ENCODE measurements at places on chromosomes 2 and 18.
A peak's percentile ranks its signal among the peaks of the same experiment; 100 is the strongest.

- no peak for DNase-seq
Observed at GRCh38 chr2:181354626-181355025, 102.6 kb upstream of the ITGA4 start.

DNA sequence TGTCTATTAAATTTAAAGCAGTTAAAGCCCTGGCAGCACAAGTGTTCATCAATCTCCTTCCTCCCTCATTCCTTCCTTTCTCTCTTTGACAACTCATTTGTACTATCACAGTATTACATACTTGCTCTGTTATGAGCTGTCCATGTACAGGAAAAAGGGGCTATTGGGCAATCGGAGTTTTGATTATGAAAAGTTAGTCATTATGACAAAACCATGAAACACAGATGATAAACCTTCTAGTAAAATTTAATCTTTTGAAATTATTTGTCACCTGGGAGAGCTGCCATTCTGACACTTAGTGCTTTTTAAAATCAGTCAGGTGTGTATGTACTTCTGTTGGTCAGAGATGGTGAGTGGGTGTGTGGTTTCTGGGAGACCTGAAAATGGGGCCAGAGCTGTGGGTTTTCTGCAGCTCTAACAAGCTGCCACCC lies 39.4 kb downstream of the MAP4K4 start:
- DNase-seq, result no peak

DNA sequence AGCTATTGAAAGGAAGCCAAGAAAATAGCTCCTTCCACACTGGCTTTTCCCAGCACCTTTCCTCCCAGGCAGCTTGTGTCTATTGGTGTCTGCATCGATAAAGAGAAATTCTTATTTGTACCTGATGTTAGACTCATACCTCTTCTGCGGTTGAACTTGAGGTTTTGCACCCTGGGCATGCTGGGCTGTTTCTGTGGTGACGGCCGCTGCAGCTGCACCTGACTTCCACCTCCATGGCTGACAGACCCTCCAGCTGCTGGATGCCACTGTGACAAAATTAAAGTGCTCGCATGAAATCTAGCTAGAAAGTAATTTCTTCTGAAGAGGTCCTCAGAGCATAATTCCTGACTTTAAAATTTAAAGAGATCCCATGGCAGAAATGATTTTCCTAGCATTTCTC lies 6.6 kb downstream of the FECH start:
- no peak for DNase-seq

DNA sequence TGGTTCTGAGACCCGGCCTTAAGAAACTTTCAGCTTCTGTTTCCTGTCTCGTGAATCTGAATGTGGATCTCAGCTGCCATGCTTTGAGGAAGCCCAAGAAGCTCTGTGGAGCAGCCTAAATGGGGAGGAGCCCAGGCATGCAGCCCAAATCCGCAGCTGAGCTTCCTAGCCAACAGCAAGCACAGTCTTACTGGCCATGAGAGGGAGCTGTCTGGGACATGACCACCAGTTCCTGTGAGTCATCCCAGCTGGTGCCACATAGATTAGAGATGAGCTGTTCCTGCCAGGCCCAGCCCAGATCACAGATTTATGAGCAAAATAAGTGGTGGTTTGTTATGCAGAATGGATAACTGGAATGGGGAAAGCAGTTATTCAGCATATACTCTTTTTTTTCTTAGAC lies 224.4 kb upstream of the APCDD1 start:
- no peak for DNase-seq

GRCh38 chr2:40480596-40480995 lies 28.7 kb upstream of the SLC8A1 start:
- no peak for DNase-seq

GRCh38 chr2:96330407-96330806 lies 5.2 kb upstream of the NCAPH start:
- DNase-seq, result no peak

- no peak for DNase-seq
Observed at GRCh38 chr2:149860276-149860921, 272.8 kb upstream of the MMADHC start.

- no peak for DNase-seq
Observed at GRCh38 chr2:217838409-217838831, 164.4 kb downstream of the TNS1 start.

- no peak for DNase-seq
Observed at GRCh38 chr2:16625759-16626158, 39.9 kb downstream of the CYRIA start.

GRCh38 chr2:40433736-40434135 lies 18.2 kb downstream of the SLC8A1 start:
- DNase-seq, result no peak

- DNase-seq, result peak; percentile 59
Observed at GRCh38 chr18:80147418-80148325, 38.6 kb downstream of the ADNP2 start.

GRCh38 chr2:100256416-100256815 lies 65.9 kb downstream of the LONRF2 start:
- DNase-seq, result no peak

GRCh38 chr2:202821206-202822160 lies 50.1 kb downstream of the ICA1L start:
- no peak for DNase-seq

- DNase-seq, result no peak
Observed at GRCh38 chr2:156784020-156784701, 348.0 kb downstream of the GPD2 start.

GRCh38 chr2:73291461-73292315 lies 1.7 kb downstream of the EGR4 start:
- no peak for DNase-seq

GRCh38 chr18:46009125-46009840 lies 42.2 kb upstream of the EPG5 start:
- no peak for DNase-seq

DNA sequence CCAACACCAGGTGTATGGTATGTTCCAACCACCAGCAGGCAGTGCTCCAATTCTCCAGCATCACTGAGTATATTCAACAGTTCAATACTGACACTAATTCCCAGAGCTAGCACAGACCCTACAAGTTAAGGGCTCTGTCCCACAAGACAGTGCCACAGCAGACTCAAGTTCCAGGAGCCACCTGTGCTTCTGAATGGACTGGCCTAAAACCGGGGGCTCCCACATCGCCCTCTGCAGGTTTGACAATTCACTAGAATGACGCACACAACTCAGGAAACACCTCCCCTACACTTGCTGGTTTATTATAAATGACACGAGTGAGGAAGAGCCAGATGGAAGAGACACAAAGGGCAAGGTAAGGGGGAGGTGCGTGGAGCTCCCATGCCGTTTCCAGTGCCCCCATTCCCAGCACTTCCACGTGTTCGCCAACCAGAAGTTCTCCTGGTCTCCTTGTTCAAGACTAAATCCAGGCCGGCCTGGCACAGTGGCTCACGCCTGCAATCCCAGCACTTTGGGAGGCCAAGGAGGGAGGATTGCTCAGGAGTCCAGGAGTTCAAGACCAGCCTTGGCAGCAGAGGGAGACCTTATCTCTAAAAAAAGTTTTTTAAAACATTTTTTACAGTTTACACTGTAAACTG lies 12.2 kb upstream of the ATP6V1B1 start:
- DNase-seq, result no peak

DNA sequence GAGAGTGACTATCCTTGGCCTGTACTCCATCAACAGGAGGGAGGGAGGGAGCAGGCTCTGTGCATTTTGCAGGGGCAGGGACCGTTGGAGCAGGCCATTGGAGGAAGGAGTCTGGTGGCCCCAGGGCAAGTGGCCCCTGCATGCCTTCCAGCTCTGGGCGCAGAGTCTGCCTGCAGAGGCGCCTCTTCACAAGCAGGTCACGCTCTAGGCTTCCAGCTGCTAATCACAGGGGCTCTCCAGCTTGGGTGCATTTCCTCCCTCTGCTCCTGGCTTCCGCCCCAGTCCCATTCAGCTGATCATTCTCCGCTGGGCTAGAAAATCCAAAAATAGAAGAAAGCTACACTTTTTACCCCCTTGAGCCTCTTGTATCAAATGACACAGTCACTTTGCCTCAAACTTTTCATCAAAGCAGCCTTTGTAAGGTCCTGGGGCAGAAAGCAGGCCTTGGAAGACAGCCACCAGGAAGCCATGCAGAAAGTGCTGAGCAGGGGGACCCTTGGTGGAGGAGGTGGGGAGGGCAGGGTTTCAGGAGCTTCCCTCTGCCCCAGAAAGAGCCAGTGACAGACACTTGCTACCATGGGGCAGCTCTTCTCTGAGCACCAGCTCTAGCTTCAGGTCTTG lies 11.3 kb downstream of the TMEM247 start:
- DNase-seq, result no peak

DNA sequence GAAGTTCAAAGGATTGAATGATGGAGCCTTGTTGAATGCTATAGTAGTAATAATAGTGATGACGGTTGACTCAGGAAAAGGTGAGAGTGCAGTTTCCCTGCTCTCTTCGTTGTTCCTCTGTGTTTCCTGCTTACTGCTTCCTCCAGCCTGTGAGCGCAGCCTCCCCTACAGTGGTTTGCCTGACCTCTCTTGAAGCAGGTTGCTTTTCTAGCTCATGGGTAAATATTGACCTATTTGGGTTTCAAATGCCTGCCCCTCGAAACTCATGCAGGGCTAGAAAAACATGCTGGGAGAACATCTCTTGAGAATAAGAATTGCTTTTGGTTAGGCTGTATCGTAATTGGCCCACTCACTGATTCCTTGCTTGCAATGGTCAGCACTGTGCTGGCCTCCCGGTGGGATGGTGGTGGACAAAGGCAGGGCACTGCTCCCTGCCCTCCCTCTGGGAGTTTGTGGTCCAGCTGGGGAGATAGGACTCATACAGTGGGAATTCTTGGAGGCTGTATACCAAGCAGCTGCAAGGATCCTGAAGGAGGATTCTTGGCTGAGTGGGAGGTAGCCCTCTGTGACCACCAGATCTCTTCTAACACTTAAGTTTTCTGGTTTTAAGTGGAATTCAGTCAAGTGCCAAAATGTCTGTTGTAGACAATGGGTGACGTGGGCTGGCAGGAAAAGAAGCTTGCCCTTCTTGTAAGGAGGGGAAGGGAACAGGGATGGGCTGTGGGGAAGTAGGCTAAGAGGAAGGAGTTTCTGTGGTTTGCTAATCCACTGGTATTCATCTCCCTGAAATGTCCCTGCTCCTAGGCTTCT lies 5.4 kb upstream of the RNF181 start:
- no peak for DNase-seq

DNA sequence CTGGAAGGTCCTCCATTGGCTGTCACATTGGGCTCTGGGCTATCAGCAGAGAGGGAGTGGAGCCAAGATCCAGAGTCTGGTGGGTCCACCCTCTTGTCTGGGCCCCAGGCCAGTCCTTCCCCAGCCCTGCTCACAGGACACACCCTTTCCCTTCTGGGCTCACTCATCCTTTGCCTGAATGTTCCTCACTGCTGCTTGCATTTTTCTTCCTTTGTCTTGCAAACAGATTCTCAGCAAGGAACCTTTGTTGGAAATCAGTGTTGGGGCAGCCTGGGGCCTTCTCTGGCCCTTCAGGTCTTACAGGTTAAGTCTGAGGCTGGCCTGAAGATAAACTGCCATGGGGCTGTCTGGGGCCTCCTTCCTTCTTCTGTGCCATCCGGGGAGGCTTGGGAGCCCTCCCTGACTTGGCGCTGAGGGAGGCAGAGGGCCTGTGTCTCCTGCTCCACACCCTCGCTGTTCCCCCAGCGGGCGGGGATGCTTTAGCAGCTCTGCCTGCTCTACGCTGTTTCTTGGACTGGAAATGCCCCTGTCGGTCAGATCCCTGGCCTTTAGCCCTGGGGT lies 11.5 kb upstream of the CELF4 start:
- no peak for DNase-seq

- no peak for DNase-seq
Observed at GRCh38 chr2:74131901-74132300, 15.8 kb downstream of the BOLA3 start.

- no peak for DNase-seq
Observed at GRCh38 chr2:107635883-107636282, 190.8 kb upstream of the RGPD4 start.

GRCh38 chr2:69242651-69243051 lies 144.4 kb downstream of the GFPT1 start:
- DNase-seq, result no peak

GRCh38 chr18:9017167-9017904 lies 85.2 kb upstream of the NDUFV2 start:
- peak; percentile 42 for DNase-seq

GRCh38 chr2:47091118-47091517 lies 64.0 kb downstream of the STPG4 start:
- DNase-seq, result no peak

- DNase-seq, result no peak
Observed at GRCh38 chr2:174001107-174001506, 35.9 kb upstream of the SP3 start.

DNA sequence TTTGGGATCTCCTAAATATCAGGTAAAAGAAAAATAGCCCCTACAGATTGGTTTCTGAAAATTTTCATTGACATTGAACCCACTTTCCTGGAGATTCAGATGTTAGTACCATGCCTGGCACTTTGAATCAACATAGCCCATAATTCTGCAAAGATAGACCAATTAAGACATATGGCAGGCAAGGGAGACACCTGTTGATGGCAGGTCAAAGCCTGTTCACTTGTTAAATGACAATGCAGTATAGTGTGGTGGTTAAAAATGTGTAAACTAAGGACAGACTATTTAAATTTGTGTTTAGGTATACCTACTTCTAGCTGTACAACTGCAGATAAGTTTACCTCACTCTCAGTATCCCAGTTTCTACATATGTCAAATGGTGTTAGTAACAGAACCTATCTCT lies 178.1 kb upstream of the MMADHC start:
- no peak for DNase-seq

GRCh38 chr18:6362559-6363129 lies 52.1 kb downstream of the L3MBTL4 start:
- DNase-seq, result no peak

DNA sequence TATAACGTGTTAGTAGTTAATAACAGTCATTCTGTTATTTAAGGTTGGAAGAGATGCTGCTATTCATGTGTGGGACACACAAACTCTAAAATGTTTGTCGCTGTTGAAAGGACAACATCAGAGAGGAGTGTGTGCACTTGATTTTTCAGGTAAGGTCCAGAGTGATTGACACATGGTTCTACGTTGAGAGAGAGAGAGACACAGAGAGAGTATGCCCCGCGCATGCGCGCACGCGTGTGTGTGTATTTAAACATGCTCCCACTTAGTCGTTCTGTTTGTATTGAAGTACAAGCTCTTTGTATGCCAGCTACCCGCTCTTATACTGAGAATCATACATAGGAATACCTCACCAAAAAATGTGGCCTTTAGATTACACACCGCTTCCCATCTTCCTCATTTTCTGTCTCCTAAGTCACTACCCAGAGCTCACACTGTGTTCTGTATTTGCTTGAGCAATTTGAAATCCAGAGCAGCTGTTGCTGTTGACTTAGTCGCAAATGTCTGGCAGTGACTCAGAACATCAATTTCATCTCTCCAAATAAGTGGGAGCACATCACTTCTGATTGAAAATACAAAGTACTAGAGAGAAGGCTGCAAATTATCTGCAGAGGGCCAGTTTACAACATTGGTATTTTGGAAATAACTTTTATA lies 148.1 kb downstream of the EML6 start:
- no peak for DNase-seq

DNA sequence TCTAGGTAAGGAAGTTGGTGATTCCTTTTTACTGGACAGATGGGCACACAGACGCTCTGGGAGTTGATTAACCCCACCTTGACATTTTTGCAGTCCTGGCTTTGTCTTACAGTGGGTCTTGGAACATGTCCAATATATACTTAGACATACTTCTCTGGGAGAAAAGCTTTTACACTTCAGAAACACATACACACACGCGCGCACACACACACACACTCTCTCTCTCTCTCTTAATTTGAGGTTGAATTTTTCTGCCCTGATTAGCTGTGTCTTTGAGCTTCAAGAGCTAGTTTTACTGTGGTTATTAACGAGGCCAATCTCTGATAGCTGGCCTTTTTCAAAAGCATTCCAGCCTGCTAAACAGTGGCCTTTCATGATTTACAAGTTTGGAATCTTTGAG lies 215.0 kb downstream of the MYCN start:
- DNase-seq, result no peak

- no peak for DNase-seq
Observed at GRCh38 chr2:238444242-238444641, 17.5 kb downstream of the ASB1 start.

All from activated CD8-positive, alpha-beta memory T cell treated with anti-CD3 and anti-CD28 coated beads for 1 hour (primary cell).